ENCODE measurements at places on chromosomes 13 and 19.

DNA sequence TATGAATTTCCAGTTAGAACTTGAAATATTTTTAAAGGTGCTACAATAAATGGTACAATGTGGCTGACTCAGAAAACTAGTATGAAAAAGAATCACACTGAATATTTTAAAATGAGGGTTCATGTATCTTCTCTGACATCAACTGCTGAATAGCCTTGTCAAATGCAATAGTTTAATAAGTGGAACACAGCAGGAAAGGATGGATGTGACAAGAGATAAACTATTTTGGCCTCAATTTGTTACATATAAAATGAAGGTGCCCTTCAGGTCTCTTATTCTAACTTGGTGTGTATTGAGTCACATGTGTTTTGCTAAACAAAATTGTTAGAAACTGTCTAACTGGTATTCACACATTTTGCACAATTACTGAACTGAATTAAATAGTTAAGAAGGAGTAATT lies 1018.4 kb upstream of the PCDH20 start:
- DNase-seq, result no peak

- no peak for DNase-seq
Observed at GRCh38 chr13:110985541-110985940, 70.7 kb upstream of the ANKRD10 start.

DNA sequence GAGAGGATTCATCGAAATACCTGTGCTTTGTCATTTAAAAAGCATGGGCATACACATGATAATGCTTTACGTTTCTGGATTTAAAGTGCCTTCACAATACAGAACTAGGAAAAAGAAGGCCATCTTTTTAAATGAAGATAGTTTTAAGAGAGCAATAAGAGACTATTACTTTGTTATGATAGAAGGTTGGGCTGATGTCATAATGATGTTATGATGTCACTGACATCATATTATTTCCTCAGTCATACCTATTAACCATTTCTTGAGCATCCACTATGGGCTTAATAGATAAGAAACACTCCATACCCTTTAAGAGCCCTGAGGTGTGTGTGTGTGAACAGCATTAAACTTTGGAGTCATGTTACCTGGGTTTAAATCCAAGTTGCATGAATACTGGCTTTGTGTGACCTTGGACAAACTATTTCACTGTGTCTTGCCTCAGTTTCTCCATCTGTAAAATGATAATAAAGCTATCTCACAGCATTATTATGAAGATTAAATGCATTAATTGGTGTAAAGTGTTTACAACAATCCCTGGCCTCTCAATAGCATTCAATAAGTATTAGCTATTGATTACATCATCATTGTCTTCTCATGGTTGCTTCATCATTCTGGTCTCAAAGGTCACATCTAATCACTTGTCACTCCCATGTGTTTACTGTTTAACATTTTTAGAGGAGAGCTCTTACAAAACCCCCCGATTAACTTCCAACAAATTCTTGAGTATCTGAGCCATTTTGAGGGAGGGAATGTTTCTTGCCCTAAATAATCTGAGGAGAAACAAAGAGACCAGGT lies 11.1 kb downstream of the ZNF181 start:
- no peak for DNase-seq

- DNase-seq, result no peak
Observed at GRCh38 chr13:27985600-27985999, 2.9 kb downstream of the URAD start.

DNA sequence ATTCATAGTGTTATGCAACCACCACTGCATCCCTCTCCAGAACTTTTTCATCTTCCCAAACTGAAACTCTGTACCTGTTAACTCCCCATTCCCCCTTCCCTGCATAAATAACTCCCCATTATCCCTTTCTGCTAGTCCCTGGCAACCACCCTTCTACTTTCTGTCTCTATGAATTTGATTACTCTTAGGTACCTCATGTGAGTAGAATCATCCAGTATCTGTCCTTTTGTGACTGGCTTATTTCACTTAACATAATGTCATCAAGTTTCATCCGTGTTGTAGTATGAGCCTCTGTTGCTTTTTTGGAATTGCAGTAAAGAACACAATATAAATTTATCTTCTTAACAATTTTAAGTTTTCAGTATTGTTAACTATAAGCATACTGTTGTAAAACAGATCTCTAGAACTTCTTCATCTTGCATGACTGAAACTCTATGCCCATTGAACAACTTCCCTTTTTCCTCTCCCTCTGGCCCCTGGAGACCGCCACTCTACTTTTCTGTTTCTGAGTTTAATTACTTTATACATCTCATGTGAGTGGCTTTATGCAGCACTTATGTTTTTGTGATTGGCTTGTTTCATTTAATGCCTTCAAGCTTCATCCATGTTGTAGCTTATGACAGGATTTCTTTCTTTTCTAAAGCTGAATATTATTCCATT lies 87.3 kb upstream of the ABCC4 start:
- DNase-seq, result no peak

- DNase-seq, result no peak
Observed at GRCh38 chr13:101712026-101712348, 259.5 kb downstream of the ITGBL1 start.

DNA sequence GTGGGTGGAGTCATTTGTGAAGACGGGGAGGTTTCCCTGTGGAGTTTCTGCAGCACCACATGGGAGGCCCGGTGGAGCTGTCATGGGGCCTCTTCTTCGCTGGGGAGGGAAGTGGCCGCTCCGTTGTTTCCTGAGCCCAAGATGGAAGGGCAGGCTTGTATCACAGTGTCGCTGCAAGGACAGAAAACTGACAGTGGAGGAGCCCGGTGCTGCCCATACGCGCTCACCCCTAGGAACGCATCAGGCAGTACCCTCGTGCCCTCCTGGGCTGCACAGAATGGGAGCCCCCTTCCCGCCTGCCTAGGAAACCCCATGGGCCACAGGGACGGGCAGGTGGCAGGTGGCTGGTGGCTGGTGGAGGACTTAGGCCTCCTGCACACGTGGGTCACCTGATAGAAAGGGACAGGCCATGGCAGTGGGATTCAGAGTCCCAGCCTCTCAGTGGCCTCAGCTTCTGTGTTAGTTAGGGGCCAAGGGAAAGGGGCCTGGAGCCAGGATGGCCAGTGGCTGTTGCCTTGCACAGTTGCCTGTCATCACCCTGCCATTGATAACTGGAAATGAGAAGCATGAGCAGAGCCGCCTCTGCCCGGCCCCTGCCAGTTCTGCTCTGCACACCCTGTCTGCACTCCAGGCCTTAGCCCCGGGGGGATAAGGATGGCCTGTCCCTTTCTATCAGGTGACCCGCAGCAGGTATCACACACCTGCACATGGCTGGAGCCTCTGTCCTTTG lies 7.6 kb downstream of the COL4A2 start:
- no peak for DNase-seq

DNA sequence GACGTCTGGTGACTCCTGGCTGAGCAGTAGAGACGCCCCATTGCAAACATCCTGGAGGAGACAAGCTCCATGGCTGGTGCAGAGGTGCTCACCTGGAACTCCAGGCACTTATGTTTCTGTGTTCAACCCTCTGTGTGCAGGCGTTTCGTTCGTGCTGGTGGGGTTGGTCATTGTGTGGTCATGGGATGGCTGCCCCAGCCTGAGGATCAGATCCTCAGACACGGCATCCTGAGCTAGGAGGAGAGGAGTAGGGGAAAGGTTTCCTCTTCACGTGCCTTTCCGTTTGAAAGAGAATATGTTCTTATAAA lies 87.8 kb downstream of the SIPA1L3 start:
- DNase-seq, result no peak

DNA sequence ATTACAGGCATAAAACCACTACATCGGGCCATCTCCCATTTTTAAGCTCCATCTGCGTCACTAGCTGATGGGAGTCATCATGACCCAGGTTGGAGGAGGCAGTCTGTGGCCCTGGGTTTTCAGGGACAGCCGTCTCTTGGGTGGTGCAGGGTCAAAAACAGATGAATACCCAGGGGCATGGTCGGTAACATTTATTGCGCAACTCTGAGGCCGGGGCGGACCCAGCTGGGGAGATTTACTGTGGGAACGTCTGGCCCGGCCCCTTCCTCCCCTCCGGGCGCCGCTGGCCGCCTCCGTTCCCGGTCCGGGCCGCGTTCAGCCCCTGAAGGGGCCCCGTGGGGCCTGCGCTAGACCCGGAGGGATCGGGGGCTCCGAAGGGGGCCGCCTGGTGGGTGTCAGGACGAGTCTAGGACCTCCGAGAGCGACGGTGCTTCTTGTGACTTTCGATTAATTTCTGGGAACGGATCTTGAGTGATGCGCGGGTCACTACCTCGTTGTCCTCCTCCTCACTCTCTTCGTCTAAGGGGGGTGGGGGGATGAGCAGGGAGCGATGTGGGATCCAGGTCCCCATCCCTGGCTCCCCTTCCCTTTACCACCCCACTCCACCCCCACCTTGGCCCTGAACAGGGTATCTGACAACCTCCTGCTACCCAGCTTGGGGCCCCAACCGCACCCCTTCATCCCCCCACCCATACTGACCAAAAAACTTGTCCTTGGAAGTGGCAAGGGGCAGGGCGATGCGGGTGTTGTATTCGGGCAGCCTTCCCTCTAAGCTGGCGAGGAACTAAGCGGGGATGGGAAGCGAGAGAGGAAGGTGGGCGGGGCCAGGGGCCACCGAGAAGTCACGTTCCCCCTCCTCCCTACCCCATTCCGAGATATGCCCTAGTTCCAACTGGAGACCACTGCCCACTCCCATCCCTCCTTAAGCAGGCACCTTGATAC lies 1.6 kb upstream of the RGL3 start:
- DNase-seq, result no peak

- DNase-seq, result no peak
Observed at GRCh38 chr13:113405481-113406300, 41.8 kb upstream of the GRTP1 start.

GRCh38 chr13:49791315-49791710 lies 1.2 kb downstream of the KPNA3 start:
- DNase-seq, result no peak

- DNase-seq, result no peak
Observed at GRCh38 chr13:55361141-55361540, 1779.6 kb upstream of the PRR20A start.

- no peak for DNase-seq
Observed at GRCh38 chr19:31568724-31569123, 219.5 kb upstream of the TSHZ3 start.

DNA sequence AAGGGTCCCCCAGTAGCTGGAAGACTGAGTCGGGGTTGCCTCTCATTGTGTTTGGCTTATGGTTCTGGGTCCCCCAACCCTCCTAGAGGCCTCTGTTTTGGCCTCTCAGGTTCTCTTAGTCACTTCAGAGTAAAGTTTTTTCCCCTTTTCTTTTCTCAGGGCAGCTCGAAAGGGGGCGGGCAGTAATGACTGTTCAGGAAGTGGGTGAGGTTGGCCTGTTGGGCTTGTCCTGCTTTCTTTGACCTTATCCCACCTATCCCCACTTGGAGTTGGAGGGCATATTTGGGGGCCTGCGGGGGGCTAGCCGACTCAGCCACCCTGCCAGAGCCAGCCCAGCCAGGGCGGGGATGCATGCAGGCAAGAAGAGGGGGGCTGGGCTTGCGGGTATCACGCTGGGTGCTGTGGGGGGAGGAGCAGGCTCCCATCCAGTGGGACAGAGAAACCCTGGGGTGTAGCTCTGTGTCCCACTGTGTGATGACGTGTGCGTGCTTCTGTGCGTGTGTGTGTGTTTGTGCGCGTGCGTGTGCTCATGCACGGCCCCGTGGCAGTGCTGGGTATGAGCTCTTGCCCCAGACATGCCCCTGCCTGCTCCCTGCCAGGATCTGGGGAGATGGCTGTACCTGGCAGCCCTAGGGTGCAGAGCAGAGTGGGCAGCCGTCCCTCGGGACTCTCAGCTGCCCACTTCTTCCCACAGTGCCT lies 1.4 kb downstream of the CIC start:
- DNase-seq, result no peak

- DNase-seq, result no peak
Observed at GRCh38 chr19:49120868-49121267, 1.5 kb downstream of the PPFIA3 start.

DNA sequence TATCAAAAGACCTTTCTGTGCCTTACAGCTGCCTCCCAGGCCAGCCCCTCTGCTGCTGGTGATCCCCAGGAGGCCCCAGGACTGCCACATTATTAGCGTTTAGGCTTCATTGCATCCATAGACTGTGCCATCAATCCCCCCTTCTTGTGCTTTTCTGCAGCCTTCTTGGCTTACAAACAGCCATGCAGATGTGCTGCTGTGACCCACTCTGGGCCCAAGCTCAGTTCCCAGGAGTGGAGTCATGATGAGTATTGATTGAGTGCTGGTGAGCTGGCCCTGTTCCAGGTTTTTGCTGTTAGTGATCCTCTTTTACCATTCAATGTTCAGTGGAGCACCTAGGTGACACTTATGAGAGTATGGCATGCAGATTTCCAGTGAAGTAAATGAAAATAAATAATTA lies 59.9 kb upstream of the SLAIN1 start:
- DNase-seq, result no peak

GRCh38 chr19:44701228-44701627 lies 2.3 kb downstream of the CEACAM16 start:
- DNase-seq, result no peak

- DNase-seq, result no peak
Observed at GRCh38 chr13:33352041-33352440, 66.5 kb upstream of the STARD13 start.

GRCh38 chr19:29287061-29287460 lies 74.1 kb upstream of the UQCRFS1 start:
- DNase-seq, result no peak

DNA sequence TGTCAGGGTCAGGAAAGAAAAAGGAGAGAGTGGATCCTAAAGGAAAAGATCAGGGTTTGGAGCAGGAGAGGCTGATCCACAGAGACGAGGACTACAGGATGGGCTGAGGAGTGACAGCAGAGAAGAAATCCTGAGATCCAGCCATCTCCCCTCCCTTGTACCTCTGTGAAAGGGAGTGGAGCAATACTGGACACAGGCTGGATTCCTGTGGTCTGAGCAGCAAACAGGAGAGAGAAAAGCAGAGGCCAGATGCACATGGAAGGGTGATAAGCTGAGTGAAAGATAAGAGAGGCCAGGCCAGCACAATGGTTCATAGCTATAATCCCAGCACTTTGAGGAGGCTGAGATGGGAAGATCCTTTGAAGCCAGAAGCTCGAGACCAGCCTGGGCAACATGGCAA lies 472.1 kb upstream of the TSHZ3 start:
- DNase-seq, result no peak

DNA sequence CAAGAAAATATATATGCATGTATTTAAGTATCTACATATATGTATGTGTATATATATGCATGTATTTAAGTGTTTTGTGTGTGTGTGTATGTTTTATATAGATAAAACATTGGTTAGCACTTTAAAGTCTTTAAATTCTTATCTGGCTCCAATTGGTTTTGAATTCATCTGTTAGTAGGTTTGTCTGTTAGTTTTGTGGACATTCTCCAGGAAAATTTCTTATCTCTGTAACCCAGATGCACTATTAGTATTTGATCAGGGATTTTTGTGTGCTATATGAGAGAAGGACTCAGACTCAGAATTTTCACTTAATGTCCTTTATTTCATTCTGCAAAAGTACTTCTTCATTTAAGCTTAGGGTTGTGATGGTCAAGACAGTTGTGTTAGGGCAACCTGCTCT lies 103.1 kb downstream of the ITGBL1 start:
- DNase-seq, result no peak

All from SW 1271 (cell line).